Peyer's patch (tissue), 4 donors: ENCODE measurements at places on chromosomes 1 and 21. TPM values are rescaled to one million over a fixed set of nuclear protein-coding genes. Genes with fewer than 3 reads are reported as not detected.

OLFML2B gene
- total RNA-seq, result 2.5 TPM

GRCh38 chr1:232014941-232015340, 388.4 kb downstream of the DISC1 start:
- H3K4me1 ChIP-seq, result no peaks in the 10 kb centered on the region
- no peaks in the 10 kb centered on the region for H3K27me3 ChIP-seq
- no peak for DNase-seq
- H3K36me3 ChIP-seq, result no peaks in the 10 kb centered on the region
- H3K27ac ChIP-seq, result no peak overlapping the region
- H3K4me3 ChIP-seq, result no peak overlapping the region

S100A10 gene
- total RNA-seq, result 201 TPM

GRCh38 chr1:39462074-39462473, 29.4 kb upstream of the BMP8A start:
- no peaks in the 10 kb centered on the region for H3K4me1 ChIP-seq
- no peak overlapping the region for H3K4me3 ChIP-seq
- DNase-seq, result no peak
- no peaks in the 10 kb centered on the region for H3K27me3 ChIP-seq
- H3K36me3 ChIP-seq, result peaks cover 99% of the 10 kb centered on the region

- H3K36me3 ChIP-seq, result no peaks in the 10 kb centered on the region
Observed at GRCh38 chr1:217091561-217091960, 368.3 kb upstream of the ESRRG start.
